ENCODE measurements at places on chromosomes 1 and 21. TPM values are rescaled to one million over a fixed set of nuclear protein-coding genes. Genes with fewer than 3 reads are reported as not detected.

GRCh38 chr21:34884346-34884929 is 164.7 kb downstream of the RUNX1 start:
- no peak for DNase-seq

DNA sequence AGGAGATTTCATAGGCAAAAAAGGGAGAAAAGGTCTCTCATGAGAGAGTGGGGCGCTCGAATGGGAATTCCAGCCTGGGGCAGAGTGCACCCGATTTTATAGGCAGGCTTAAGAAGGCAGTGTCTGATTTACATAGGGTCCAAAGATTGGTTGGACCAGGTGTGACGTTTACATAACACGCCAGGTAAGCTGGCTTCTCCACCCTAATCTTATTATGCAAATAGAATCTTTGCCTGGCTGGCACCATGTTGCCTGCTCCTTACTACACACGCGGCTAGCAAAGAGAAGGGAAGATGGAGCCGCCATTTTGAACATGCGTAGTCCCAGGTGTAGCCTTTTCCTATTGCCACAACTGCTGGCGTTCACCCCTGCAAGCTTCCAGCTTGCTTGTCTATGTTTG is 103.7 kb downstream of the SLC16A1 start:
- no peak for DNase-seq

GRCh38 chr1:210398466-210398865 is 69.8 kb downstream of the HHAT start:
- no peak for DNase-seq

The OR2G2 gene
- polyA plus RNA-seq, result not detected

DNA sequence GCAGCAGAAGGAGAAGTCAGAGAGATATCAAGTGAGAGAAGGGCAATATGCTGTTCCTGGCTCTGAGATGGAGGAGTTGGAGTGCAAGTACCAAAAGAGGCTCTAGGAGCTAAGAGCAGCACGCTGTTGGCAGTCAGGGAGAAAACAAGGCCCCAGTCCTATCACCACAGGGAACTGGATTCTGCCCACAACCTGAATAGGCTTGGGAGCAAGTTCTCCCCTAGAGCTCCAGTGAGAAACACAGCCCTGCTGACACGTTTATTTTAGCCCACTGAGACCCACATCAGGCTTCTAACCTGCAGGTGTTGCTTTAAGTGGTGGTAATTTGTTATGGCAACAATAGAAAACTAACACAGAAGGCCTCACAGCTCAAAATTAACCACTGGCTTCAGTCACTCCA is 31.8 kb upstream of the ZNF644 start:
- no peak for DNase-seq

Measured in urinary bladder (tissue), 4 donors.